ENCODE measurements at places on chromosomes 7 and 10.

GRCh38 chr10:76735866-76736265 is 901.7 kb downstream of the KCNMA1 start:
- DNase-seq = no peak

DNA sequence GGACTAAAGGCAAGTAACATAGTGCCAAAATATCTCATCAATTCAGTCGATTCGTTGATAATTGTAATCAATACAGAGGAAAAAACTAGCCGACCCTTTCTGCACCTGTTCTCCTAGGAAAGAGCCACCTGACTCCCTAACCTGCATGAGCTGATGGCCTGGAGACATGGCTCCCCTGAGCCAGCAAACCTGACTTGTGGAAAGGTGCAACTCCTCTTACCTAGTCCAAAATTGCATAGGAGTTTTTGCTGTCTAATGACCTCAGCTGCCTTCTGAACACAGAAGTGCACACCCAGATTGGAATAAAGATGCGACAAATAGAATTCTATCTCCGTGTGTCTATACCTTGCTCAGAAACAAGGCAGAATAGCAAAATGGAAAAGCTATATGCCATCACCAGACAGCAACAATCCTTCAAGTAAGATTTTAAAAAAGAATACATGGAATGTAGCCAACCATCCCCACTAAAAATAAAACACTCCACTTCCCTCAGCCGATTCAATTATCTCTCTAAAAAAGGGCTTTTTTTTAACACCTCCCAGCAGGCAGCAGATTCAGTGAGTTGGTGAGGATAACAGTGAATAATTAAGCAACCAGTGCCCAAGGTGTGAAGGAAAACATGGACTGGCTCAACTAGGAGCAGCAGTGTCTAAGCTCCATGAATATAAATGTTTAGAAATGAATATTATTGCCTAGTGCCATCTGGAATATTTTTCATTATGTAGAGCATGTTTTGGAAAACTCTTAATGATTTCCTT is 26.6 kb upstream of the LMTK2 start:
- DNase-seq = no peak

DNA sequence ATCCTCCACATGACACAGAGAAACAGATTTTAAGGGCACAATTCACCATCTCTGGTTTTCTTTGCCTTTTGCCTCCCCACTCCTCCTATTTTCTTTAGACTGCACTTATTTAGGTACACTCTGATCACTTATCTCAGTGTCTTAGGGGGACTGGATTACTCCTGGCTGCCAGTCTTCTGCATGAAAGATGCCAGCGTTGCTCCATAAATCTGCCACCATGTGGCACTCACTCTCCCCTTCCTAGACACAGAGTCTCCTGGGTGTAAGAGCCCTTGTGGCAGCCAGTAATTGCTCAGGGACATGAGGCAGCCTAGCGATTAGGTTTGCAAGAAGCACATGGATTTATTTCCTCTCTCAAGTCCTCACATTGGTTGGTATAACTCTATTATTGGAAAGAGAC is 34.5 kb upstream of the RBM20 start:
- no peak for DNase-seq

GRCh38 chr7:4200546-4201094 is 481.5 kb upstream of the FOXK1 start:
- DNase-seq = peak; percentile 32

DNA sequence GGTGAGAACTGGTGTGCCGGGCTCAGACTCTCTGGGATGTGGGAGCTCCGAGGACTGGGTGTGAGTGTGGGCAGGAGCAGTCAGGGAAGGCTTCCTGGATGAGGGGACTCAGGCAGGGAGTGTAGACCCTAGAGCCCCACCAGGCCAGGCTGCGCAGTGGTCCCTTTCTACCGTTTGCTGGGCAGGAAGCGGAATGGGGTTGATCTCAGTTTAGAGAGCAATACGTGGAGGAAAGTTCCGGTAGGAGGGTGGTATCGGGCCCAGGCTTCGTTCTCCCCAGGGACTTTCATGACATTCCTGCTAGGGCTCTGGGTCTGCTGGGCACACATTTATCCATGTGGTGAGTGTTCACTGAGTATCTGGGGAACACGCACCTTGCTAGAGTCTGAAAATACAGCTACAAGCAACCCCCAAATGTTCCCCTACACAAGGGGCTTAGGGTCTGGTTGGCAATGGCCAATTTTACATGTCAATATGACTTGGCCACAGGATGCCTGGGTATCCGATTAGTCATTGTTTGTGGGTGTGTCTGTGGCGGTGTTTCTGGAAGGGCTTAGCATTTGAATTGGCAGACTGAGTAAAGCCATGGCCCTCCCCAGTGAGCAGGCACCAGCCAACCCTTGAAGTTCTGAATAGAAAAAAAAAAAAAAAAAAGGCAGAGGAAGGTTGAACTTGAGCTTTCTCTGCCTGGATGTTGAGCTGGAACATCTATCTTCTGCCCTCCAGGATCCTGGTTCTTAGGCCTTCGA is 20.8 kb downstream of the GHRHR start:
- peak; percentile 74 for DNase-seq

DNA sequence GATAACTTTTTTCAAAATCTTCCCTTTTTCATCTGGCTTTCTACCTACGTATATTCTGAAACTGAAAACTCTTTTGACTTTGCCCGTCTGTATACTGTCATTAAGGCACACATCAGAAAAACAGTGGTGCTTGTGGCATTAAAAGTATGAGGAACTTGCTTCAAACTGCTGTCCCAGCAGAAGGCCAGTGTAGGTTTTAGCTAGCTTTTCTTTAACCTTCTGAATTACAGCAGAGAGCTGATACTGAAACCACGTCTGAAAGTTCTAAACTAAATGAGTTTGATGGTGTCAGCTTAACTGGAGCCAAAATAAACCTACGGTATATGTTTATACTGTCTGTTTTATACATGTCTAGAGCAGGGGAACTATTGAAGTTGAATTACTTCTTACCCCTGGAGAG is 283.4 kb downstream of the TFEC start:
- DNase-seq = no peak

DNA sequence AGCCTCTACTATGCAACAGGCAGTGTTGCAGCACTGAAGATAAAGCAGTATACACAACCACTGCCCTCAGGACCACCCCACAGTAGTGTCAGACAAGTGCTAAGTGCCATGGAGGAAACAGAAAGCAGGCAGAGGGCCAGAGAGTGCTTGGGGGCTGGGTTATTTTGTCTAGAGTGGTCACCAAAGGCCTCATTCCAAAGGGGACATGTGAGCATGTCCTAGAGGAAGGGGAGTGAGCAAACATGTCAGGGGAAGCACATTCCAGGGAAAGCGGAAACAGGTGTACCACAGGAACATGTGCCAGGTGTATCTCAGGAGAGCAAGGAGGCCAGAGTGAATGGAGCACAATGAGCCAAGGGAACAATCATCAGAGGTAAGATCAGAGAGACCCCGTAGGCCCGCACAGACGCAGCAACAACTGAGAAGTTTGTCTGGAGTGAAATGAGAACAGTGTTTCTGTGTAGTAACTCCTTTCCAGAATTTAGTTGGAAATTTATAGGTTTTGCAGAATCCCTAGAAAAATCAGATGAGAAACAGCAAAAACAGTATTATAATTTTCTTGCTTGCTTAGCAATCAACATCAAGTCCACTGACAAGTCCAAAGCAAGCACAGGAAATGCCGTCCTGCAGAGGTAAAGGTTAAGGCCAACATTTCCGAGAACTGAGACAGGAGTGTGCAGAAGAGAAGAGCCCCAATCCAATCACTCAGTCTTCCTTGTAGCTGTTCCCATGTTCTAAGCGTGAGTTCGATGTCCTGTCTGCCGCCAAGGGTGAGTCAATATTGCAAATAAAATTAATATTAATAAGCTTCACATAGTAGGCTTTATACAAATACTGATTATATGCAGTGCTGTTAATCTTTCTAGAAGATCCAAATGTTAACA is 67.3 kb downstream of the SGMS1 start:
- DNase-seq = no peak

Measured in mammary epithelial cell (primary cell).